Ecto neural progenitor cell (in vitro differentiated cells): ENCODE measurements at places on chromosomes 1 and 21.

DNA sequence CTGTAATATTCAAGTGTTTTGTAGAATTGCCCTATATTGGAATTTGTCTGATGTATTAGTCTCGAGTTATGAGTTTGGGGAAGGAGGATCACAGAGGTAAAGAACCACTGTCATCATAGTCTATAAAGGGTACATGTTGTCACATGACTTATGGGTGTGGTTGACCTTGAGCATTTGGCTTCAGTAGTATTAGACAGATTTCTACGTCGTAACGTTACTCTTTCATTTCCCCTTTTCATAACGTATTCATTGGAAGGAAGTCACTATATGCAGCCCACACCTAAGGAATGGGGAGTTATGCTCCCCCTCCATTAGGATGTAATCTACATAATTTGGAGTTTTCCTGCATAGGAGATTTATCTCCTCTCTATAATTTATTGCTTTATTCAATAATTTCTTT is 110.1 kb upstream of the VAV3 start:
- no peak for DNase-seq

- DNase-seq = no peak
Measured at GRCh38 chr1:53090227-53091147, 28.5 kb downstream of the PODN start.

DNA sequence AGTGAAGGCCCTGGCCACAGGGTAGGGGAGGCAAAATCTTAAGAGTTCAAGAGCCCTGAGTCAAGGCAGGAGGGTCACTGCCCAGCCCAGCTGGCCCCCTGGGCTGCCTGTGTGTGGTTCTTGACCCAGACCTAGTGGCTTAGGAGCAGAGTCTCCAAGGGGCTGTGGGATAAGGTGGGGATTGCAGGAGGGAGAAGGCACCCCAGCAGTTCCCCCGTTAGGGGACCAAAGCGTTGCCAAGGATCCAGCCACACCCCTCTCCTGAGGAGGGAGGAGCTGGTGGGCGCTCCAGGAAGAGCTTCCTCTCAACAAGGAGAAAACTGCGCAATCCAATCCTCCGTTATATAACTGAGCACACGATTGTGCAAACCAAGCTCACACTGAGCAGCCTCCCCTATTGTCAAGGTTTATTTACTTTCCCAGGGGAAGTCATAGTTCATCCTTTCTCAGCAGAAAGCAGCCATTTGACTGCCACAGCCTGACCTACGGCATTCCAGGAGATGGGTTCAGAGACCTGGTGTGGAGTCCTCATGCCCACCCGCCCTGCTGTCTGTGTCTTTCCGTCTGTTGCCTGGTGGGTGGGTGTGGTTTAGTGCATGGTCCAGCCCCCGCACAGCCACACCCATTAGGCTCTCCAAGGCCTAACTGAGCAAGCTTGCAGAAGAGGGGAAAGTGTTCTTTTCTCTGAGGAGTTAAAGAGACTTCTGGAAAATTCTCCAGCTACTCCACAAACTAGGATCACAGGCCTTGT is 3.5 kb downstream of the EPHX1 start:
- DNase-seq = no peak

GRCh38 chr1:160460214-160460642 is 59.9 kb downstream of the VANGL2 start:
- DNase-seq = no peak

DNA sequence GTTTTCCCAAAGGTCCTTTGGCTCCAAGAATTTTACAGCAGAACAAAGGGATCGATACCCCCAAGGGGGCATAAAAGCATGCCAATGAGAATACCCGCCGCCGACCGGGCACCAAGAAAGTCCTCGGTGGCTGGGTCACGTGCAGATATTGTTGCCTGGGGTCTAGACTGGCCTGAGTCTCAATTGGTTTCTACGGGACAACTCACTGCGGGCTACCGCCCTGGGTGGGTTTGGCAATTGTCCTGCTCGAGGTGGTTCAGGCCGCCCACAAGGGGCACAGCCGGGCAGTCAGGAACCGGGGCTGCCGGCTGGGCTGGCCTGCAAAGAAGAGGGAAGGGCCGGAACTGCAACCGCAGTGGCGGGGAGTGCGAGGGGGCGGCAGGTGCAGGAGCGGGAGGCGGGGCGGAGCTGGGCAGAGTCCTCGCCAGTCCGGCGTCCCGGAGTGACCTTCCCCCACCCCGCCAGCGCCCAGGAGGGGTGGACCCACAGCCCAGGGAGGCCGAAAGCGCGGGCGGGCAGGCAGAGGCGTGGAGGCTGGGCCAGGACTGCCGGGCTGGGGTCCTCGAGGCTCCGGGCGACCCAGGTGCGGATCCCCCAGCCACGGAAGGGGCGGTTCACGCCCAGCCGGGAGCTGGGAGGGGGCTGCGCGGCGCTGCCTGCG is 926 bp upstream of the ATP1B1 start:
- DNase-seq = peak; percentile 87
